AG04450 (cell line): ENCODE measurements at places on chromosomes 5 and 9.
A peak's percentile ranks its signal among the peaks of the same experiment; 100 is the strongest.

DNA sequence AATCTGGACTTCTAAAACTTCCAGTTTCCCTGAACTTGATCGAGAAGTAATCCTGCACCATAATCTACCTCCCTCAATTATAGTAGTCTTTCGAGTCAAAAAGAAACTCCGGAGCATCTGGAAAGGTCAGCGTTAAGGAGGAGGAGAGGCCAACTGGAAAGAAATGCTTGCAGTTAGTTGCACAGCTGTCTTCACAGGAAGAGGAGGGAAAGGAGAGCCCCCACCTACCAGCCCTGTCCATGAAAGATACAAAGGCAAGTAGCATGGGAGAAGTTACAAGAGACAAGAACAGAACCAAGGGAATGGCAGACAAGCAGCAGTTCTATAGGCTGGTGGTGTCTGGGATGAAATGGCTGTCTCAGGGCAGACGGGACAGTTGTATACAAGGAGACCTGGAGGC is 170.6 kb downstream of the RAB3C start:
- no peak for DNase-seq

DNA sequence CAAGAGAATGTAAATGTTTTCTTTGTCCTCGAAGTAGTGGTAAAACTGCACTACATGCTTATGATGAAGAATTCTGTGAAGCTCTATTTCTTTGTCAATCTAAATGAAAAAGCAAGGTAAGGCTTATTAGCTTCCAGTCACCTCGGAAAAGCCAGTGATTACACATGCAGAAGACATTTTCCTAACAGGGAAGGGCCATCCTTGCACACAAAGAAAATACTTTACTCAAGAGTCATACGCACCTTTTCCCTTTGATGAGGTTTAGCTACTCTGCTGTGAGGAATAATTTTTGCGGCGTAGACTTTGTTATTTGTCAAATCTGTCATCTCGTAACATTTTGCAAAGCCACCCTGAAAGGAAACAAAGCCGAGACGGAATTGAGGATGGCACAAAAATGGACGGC is 1.1 kb downstream of the PLK2 start:
- no peak for DNase-seq

DNA sequence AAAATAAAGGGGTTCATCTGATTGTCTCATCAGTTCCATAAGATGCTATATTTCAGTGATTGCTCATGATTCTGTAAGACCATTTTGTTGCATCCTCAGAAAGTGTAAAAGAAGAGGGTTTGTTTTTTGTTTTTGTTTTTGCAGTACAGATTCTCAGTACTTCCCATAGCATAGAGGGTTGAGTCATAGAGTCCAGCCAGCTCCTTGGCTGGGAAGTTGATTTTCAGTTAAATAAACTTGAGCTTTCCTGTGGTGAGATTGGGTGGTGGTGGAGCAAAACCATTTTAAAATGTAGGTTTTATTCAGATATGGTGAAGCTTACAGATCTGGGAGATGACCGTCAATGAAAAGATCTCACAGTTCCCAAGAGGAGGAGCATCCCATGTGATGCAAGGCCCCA is 48.2 kb downstream of the DAPK1 start:
- DNase-seq: no peak

DNA sequence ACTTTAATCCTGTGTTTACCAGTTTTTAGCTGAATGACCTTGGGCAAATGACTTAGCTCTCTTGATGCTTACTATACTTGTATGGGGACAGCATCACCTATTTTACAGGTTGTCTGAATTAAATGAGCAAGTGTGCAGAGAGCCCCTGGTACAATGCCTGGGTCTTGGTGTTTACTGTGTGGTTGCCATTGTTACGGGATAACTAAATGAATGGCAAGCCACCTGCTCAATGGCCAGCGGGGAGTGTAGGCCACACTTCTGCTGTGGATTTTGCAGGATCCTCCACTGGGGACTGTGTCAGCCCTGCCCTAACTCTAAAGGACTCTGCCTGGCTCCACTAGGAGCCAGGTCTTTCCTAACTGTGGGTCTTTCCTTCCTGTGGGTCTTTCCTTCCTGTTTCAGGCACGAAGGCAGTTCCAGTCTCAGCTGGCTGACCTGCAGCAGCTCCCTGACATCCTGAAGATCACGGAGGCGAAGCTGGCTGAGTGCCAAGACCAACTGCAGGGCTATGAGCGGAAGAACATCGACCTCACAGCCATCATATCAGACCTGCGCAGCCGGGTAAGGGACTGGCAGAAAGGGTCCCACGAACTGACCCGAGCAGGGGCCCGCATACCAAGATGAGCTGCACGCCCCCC is 10.3 kb upstream of the GLE1 start:
- no peak for DNase-seq

DNA sequence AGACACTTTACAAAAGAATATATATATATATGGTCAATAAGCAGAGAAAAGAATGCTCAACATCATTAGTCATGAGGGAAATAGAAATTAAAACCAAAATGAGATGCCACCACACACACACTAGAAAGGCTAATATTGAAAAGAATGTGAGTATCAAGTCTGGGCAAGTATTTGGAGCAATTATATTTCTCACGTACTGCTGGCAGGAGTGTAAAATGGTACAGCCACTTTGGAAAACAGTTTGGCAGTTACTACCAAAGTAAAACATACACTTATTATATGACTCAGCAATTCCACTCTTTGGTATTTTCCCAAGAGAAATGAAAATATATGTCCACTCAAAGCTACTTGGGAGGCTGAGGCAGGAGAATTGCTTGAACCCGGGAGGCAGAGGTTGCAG is 29.8 kb downstream of the NEUROG1 start:
- no peak for DNase-seq

DNA sequence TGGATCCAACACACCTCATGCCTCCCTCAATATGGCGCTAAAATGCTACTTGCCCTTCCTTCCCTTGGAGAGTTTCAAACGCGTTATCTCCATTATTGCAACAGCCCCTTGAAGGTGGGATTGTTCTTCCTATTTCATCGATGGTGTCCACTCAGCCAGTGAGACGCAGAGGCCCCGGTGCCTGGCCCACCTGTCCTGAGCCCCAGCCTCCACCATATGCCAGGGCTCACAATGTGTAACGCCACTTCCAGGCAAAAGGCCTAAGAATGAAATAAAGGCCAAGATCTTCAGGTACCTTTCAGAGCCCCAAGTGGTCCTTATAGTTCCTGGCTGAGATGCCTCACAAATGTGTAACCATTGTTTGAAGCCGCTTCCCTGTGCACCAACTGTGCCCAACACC is 170.7 kb upstream of the PHYKPL start:
- no peak for DNase-seq

DNA sequence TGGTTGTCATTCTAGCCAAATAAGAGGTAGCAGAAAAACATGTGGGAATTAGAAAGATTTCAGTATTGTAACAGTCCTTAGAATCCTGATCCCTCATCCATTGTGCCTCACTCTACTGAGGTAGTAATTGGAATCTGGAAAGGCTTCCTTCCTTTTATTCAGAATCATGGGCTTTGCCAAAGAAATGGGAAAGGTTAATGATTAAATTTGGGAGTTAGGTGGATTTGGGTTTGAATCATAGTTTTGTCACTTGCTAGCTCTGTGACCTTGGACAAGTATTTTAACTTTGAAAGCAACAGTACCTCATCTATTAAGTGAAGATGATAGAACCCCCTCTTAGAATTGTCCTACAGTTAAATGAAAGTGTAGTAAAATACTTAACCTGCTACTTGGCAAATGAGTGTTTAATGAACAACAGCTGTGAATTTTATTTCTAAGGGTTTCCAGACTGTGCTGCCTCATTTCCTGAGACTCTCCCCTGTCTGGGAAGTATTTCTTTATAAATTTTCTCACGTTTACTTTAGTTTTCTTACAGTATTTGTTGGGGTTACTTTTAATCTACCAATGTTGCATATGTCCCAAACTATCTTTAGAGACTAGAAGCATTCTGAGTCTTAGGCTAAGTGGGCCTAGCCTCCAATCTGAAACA is 11.7 kb downstream of the SPDL1 start:
- DNase-seq: no peak

- DNase-seq: no peak
Observed at GRCh38 chr5:113735751-113736150, 222.3 kb downstream of the YTHDC2 start.

DNA sequence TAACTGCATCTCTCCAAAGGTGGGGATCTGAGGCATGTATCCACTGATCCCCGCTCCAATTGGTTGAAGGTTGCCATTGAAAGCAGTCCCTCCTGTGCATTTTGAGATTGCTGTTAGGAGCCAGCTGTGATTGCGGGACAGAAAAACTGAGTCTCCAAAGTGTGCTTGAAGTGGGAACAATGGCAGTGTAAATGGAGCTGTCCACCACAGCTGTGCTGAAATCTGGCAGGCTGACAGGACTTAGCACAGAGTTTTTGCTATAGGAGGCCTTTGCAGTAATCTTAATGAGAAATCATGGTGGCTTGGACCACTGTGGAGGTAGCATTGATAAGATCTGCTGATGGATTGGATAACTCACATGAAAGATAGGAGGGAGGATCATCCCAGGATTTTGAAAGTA is 3.3 kb downstream of the RNF20 start:
- no peak for DNase-seq

GRCh38 chr9:133460405-133461175 is 812 bp downstream of the CACFD1 start:
- no peak for DNase-seq

DNA sequence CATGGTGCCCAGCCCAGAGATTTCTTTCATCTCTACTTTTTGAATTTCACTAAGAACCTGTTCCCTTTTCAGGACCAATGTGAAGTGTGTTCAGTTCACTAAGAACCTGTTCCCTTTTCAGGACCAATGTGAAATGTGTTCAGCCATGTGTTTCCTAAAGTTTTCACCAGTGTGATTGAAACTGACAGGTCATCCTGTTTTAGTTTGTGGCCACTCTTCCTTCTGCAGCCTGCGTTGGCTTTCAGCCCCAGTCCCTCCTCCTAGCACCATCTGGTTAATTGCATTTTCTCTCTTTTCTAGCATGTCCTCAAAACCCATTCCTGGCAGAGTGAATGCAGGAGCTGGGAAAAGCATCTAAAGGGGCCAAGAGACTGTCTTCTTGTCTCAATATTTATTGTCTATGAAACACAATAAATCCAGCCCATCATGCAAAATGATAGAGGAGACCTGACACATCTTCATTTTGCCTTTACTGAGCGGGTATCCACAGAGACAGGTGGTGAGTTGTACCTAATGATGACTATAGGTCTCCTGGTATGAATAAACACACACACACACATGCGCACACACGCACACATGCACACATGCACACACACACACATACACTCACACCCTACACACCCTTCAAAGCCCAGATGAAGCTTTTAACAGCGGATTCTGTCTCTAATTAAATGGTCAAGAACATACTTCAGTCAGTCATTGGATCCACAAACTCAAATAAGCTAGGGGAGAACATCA is 6.1 kb upstream of the PANK3 start:
- DNase-seq: no peak

GRCh38 chr5:57538341-57538955 is 55.8 kb upstream of the ACTBL2 start:
- peak; percentile 37 for DNase-seq

DNA sequence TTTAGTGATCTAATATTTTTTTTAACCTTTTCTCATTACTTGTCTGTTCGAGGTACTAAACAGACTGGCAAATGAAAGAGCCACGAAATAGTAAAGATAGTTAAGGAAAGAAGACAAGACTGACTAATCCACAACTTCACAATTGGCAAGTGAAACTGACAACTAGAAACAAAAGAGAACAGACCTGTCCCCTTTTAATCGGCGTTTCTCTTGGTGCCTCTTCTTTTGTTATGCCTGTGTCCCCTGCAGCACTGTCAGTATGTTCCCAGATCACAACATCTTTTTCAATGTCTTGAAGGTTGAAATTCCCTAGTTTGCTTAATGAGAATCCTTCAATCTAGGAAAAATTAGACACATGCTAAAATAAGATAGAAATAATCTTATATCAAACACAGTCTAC is 26.1 kb downstream of the TUT7 start:
- no peak for DNase-seq

DNA sequence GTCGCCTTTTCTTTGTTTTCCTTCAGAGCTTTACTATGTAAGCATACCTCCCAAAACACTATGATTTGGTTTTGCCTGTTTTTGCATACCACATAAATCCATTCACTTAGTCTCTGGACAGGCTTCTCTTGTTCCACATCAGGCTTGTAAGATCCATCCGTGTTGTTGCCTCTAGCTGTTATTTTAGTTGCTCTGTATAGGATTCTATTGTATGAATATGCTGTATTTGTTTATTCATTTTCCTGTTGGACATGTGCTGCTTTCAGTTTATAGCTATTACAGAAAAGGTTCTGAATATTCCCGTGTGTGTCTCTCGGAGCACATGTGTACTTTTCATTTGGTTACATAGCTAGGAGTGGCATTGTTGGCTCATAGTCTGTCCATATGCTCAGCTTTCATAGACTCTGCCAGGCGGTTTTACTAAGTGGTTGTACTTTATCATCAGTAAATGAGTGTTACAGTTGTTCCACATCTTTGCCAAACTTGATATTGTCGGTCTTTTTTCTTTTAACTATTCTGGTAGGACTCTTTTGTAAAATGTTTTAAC is 41.8 kb downstream of the NUP214 start:
- DNase-seq: no peak

- DNase-seq: no peak
Observed at GRCh38 chr5:16913187-16914107, 22.6 kb downstream of the MYO10 start.

DNA sequence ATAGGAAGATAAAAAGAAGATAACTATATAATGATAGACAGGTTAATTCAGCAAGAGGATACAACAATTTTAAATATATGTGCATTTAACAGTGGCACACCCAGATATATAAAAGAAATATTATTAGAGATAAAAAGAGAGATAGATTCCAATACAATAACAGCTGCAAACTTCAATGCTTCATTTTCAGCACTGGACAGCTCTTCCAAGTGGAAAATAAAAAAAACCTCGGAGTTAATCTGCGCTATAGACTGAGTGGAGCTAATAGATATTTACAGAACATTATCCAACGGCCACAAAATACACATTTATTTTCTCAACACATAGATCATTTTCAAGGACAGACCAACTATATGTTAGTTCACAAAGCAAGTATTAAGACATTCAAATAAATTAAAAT is 1229.5 kb upstream of the CDH6 start:
- no peak for DNase-seq
